ENCODE measurements at places on chromosomes 1 and 21.

DNA sequence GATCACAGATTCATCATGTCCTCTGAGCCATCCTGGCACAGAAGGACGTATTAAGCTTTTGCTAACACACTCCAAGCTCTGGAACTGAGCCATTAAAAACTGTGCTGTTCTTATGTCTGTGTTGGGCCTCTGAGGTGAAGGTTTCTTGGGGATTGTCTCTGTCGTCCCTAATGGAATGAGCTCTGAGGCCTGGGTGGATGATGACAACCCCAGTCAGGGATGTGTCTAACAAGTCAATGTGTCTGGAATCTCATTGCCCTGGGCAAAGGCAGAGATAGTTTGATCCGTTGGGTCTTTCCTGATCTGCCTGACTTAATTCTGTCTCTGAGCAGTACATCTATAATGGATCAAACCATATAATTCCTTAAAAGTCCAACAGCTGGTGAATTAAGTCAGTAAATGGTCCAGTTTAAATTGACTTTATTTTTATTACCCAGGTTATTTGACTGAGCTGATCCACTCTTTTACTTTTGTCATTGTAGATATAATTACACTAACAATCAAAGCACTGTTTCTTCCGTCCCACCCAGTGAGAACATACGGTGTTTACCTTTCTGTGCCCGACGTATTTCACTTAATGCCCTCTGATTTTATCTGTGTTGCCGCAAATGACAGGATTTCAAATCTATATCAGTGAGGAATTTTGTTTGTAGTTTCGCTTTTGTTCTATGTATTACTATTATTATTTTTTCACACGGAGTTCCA, 38.8 kb upstream of the OR2B11 start:
- DNase-seq = no peak

DNA sequence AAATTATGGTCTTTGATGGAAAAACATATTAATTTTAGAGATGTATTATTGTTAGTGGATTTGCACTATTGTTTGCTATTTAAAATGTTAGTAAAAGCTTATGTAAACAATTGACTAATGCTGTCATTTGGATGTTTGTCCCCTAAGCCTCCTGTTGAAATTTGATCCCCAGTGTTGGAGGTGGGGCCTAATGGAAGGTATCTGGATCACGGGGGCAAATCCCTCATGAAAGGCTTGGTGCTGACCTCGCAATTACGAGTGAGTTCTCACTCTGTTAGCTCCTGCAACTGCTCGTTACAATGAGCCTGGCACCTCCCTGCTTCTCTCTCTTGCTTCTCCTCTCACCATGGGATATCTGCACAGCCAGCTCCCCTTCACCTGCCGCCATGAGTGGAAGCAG, 14.3 kb downstream of the TMEM35B start:
- DNase-seq = no peak

- DNase-seq = no peak
These were observed 75.2 kb upstream of the S1PR1 start for GRCh38 chr1:101161619-101162018.

GRCh38 chr1:53323316-53323715, 4.6 kb downstream of the LRP8 start:
- no peak for DNase-seq

DNA sequence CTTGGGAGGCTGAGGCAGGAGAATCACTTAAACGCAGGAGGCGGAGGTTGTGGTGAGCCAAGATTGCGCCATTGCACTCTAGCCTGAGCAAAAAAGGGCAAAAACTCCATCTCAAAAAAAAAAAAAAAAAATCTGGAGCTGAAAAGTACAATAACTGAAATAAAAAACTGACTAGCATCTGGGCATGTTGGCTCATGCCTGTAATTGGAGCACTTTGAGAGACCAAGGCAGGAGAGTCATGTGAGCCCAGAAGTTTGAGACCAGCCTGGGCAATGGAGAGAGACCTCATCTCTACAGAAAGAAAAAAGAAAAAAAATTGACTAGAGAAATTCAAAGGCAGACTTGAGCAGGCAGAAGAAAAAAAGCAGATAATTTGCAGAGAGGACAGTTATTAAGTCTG, 18.1 kb downstream of the CLDN19 start:
- DNase-seq = peak; percentile 21

DNA sequence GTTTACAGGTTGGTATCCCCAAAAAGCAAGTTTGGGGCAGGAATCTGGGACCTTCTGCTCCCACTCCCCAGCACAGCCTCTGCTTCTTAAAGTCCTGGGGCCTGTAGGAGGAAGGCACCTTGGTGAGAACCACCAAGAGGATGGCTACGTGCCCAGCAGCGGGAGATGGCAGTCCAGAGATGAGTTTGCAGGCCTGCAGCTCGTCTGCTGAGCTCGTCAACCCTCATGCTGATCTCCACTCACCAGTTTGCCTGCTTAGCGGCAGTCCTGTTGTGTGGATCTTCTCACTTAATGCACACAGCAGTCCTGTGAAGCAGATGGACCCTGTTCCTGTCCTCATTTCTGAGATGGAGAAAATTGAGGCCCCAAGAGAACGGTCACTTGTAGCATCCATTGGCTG, 160.5 kb downstream of the DYRK1A start:
- no peak for DNase-seq

- DNase-seq = no peak
These were observed 2.8 kb downstream of the PEA15 start for GRCh38 chr1:160207771-160208556.

- no peak for DNase-seq
These were observed 47.6 kb downstream of the PKN2 start for GRCh38 chr1:88731475-88732269.

DNA sequence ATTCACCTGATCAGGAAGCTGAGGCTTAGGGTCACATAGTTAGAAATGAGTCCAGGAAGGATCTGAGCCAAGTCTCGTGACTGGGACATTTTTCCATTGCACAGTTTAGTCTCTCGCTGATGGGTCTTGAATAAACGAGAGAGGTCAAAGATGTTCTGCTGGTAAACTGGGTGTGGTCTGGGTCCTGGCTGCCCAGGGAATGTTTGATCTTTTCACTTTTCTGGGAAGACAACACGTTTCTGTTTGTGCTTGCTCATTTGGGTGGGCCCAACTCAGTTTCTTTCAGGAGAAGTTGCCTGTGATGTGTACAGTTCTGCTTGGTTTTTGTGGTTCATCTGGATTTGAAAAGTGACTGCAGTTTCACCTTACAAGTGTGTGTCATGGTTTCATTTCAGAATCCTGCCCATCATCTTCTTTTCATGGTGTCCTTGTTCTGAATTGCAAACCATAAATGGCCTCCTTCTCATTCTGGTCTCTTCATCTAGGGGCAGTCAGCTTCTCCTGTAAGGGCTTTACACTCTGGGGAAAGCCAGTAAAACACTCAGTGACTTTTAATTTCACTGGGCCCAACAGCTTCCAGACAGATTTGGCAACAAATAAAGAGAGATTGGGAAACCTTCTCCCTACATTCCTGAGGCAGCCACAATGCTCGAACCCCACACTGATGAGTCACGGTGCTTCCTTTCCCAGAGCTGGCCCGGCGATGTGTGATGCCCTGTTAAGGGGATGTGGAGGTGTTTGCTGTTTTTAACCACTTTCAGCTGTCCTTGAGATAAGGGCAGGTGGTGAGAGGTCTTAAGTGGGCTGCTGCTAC, 7.2 kb upstream of the TACSTD2 start:
- peak; percentile 98 for DNase-seq

DNA sequence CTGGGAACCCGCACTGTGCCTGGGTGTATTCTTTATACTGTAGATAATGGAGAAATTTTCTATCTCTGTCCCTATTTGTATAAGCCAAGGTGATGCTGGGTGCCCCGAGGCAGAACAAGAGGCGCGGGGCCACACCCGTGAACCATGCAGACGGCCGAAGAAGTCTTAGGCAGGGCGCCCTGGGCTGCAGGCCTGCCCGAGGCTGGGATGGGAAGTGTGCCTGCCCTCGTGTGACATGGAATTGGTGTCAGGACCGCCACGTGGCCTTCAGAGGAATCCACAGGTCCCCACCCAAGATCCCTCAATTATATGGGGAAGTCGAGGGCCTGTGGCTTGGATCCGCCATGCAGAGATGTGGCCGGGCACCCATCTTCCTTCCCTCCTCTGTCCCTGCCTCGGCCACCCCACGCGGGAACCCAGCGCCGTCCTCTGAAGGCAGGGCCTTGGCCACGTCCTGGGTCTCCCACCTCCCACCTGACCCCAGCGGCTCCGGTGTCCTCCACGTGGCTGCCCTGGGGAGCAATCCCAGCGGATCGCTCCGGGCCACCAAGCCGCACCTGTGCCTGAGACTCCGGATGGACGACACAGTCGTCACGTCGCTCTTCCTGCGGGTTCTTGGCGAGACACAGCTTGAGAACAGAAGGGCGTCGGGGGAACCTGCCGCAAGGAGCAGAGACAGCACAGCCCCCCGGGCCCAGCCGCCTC, 19.9 kb upstream of the ARHGEF16 start:
- no peak for DNase-seq

DNA sequence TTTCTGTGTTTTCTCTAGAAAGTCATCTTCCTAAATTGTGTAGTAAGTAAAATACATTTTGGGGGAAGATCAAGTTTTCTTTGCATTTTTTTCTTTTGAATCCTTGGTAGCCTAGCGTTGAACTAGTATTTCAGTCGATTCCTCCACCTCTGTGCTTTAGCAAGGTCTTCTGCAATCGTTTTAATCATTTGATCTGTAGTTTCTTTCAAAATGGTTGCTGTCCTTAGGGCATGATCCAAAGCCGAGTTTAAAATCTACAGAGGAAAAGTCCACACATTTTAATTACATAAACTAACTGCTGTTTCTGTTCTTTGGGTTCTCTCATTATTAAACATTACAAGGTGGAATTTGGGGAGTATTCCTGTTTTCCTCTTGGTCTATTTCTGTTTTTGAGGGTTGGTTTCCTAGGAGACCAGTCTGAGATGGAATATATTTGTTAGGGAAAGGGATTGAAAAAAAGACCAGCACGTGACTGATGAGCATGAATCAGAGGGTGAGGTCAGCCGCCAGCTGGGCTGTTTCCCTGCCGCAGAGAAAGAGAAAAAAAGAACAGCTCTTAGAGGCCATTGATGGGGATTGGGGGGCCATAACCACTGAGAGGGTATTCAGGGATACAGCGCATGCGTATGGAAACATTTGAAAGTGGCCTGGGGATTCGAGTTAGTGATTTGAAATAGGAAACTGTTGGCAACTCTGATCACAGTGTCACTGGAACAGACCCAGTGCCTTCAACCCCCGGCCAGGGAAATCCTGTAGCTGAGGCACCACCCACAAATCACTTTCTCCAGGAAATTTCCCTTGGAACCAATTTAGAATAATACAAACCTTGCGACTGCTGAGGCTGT, 40.6 kb downstream of the AKNAD1 start:
- DNase-seq = peak; percentile 71

GRCh38 chr1:42279055-42279454, 56.0 kb downstream of the FOXJ3 start:
- DNase-seq = no peak

All from epithelial cell of esophagus (primary cell).